ENCODE measurements at places on chromosomes 2 and 18. TPM values are rescaled to one million over a fixed set of nuclear protein-coding genes. Genes with fewer than 3 reads are reported as not detected.
A peak's percentile ranks its signal among the peaks of the same experiment; 100 is the strongest.

GRCh38 chr2:64649626-64650025 is 4.1 kb downstream of the SERTAD2 start:
- peak; percentile 49 for DNase-seq

DNA sequence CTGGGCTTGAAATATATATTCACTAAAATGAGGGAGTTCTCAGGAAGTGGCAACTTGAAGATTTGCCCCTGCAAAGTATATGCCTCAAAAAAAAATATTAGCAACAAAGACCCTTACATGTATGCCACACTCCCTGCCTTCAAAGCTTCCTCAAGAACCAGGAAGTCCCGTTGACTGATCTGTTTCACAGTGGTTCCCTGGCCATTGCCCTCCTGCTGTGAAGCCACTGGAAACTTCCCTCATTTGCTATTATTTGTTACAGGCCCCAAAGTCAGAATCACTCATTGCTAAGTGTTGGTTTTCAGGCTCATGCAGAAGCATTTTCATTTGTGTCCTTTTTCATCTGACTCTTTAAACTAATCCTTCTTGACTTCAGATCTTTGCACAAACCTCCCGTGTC is 421.5 kb downstream of the ZNF521 start:
- no peak for DNase-seq

PSMA8 gene
- not detected for polyA plus RNA-seq

DNA sequence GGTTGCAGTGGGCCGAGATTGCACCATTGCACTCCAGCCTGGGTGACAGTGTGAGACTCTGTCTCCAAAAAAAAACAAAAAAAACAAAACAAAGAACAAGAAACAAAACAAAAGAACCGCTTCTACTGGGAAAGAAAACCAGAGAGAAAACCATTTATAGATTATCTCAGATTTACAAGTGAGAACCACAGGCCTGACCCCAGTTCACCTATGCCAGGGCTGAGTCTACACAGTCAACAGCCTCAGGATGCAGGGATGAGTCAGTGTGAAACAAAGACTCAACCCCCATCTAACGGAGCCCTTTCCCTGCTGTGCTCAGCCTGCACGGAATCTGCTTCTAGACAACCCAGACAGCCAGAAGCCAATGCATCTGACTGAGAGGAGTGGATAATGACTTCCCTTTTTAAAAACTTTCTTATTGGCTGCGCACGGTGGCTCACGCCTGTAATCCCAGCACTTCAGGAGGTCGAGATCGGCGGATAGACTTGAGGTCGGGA is 25.5 kb upstream of the YWHAQ start:
- DNase-seq, result no peak

DNA sequence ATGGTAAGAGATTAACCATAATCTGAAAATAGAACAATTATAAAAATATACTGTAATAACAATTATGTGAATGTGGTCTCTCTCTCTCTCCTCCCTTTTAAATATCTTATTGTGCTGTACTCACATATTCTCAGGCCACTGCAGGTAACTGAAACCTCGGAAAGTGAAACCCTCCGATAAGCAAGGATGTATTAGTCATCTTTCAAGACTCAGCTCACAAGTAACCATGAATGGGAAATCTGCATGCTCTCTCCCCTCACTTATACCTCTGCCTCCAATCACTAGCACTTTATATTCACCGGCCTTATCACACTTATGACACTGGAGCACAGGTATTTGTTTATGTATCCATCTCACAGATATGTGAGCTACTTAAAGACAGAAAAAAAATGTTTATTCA is 139.7 kb downstream of the LRP2 start:
- no peak for DNase-seq

GRCh38 chr18:40013001-40013609 is 1941.9 kb upstream of the PIK3C3 start:
- DNase-seq, result no peak

DNA sequence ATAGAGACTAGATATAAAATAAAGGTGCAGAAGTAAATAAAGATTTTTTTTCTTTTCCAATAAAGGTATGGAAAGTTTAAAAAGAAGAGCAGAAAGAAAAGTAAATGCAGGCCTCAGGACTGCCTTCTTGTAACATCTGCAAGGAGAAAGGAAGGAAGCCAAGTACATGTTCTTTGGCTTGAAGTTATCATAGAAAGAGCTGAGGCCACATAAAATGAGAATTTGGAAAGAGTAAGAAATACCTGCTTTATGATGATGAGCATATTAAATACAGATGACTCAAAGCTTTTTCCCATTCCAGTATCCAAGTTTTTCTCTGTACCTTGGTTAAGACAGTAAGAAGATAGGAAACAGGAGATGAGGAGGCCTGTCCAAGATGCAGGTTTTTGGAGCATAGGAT is 25.3 kb upstream of the UBE2E3 start:
- DNase-seq, result no peak

GRCh38 chr18:75343389-75343788 is 84.1 kb downstream of the SMIM21 start:
- DNase-seq, result no peak
